ENCODE measurements at places on chromosomes 5 and 9.

- DNase-seq: no peak
Measured at GRCh38 chr5:56761151-56761885, 54.0 kb upstream of the MAP3K1 start.

GRCh38 chr9:96089452-96090085, 212.4 kb downstream of the HSD17B3 start:
- no peak for DNase-seq

- DNase-seq: no peak
Measured at GRCh38 chr5:179909224-179909623, 1.5 kb upstream of the TBC1D9B start.

GRCh38 chr5:168753691-168754254, 174.6 kb upstream of the PANK3 start:
- DNase-seq: no peak

DNA sequence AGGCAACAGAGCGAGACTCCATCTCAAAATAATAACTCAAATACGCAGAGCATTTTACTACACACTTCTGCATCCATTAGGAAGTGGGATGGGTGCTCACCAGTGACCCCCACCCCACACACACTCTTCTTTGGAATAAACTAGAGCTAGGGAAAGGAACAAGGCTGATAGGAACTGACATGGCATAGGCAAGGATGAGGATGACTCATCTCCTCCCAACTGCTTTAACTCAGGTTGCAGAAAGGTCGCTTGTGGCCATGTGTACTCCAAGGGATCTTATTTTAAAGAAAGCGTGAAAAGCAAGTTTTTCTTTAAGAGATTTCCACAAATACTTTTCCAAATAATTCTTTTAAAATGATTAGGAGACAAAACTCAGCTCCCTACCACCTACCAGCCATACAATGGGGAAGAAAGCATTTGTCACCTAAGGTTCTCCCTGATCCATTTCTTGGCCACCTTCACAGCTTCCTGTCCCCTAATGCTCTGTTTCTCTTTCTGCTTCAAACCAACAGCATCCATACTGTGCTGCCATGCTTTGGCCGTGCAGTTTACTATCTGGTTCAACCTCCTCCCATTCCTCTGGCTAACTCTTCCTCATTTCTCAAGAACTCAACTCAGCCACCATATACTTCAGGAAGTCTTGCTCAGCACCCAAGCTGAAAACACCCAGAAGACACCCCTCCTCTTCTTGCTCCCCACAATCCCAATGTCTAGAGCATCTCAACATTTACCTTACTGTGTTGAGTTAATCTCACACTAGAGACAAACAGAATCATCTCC, 211.9 kb downstream of the ACTL7B start:
- DNase-seq: no peak

DNA sequence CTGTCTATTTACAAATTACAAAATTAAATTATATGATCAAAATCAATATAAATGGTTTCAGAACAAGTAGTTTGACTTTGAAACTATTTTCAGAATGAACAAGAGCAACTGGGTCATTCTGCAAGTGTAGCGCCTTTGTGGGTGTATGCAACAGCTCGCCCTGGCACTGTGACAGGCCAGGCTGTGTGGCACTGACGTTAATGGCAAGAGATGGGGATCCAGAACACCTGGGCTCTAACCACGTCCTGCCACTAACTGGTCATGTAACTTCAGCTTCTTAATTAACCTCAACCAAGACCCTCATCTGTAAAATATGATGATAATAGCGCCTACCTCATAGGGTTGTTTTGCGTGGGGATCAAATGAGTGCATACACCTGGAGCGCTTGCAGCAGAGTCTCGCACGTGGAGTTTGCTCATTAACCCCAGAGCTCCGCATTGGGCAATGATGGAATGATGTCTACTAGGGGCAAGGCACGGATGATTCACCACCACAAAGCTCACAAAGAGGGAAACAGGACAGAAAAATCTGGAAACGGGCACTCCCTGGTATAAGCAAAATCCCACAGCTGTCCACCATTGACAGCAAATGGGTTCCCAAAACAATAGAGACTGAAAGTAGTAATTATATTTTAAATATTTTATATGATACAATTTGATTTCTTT, 639.4 kb downstream of the SEMA5A start:
- DNase-seq: no peak

GRCh38 chr9:137913132-137913531, 35.5 kb downstream of the CACNA1B start:
- DNase-seq: no peak

DNA sequence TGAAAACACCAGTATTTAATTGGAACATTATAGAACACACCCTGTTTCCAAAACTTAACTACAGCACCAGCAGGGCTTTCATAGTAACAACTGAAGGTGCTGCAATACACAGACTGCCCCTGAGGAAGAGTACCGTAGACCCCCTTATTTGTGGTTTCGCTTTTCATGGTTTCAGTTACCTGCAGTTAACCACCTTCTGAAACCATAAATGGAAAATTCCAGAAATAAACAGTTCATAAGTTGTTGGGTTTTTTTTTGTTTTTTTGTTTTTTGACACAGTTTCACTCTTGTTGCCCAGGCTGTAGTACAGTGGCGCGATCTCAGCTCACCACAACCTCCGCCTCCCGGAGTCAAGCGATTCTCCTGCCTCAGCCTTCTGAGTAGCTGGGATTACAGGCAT, 9.5 kb upstream of the GLDC start:
- no peak for DNase-seq

DNA sequence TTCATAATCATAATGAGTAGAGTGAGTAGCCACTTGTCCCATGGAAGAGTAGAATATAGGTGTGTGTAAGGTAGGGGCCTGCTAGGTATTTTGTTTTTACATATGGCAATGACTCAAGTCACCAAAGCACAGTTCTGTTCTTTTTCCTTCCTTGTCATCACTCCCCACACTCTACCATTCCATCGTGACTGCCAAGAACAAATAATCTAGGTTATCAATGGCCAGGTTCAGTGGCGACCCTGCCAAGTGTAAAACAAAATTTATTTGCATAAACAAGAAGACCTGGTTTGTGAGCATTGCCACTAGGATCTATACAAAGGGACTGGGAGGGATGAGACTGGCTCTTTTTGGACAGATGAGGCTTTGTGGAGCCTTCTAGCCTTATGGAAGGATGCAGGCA, 55.2 kb upstream of the RANBP3L start:
- DNase-seq: no peak

DNA sequence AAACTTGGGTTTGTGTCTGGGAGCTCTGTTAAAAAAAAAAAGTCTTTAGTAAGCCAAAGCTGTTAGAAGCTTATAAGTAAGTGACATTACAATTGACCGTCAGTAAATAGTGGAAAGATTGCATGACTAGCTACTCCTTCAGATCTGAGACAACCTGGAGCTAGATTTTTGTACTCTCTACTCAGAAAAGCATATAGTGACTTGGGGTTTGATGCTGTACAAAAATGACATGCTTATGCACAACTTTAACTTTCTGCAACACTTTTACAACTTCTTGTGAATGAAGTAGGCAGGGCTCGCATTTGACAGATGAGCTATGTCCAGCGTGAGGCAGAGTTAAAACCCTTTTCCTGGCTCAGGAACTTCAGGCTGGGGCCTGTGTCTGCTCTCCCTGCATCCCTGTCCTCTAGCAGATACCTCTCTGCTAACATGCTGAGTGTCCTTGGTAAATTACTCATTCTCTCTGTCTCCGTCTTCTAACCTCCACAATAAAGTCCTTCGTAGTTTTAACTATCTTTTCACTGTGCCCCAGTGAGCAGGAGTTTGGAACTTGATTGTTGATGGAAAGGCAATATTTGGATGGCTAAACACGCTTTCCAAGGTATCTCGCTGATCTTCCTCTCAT, 471 bp upstream of the GHR start:
- DNase-seq: no peak

DNA sequence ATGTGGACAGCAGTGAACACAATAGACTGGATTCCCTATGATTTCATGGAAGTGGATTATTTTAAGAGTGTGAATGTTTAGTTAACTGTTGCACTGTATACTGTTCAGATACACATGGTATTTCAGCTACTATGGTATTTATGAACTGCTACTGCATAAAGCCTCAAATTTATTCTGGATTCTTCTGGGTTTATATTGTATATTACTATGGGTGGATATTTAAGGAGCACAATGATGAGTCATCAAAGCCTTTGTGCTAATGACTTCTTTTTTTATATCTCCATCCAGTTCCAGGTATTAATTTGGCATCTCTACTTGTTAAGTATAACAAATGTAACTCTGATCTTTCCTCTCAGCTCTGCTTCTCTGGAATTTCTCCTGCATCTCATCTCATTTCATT, 6.8 kb downstream of the KDM4C start:
- no peak for DNase-seq

DNA sequence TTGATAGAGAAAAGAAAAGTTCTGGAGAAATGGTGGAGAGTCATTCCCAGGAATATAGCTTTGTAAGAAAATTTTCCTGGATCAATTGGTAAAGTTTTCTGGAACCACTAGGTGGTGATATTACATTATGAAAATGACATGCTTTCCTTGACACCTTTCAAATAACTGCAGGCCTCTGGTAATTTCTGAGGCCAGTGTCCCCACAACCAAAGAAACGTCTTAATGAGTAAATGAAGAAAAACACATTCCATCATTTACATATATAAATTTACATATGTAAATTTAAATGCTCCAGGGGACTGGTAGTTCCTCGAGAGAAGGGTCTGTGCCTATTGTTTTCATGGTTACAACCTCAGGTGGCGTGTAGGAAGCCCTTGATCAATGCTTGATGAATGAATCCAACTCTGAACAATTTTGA, 17.2 kb upstream of the RGS3 start:
- no peak for DNase-seq

DNA sequence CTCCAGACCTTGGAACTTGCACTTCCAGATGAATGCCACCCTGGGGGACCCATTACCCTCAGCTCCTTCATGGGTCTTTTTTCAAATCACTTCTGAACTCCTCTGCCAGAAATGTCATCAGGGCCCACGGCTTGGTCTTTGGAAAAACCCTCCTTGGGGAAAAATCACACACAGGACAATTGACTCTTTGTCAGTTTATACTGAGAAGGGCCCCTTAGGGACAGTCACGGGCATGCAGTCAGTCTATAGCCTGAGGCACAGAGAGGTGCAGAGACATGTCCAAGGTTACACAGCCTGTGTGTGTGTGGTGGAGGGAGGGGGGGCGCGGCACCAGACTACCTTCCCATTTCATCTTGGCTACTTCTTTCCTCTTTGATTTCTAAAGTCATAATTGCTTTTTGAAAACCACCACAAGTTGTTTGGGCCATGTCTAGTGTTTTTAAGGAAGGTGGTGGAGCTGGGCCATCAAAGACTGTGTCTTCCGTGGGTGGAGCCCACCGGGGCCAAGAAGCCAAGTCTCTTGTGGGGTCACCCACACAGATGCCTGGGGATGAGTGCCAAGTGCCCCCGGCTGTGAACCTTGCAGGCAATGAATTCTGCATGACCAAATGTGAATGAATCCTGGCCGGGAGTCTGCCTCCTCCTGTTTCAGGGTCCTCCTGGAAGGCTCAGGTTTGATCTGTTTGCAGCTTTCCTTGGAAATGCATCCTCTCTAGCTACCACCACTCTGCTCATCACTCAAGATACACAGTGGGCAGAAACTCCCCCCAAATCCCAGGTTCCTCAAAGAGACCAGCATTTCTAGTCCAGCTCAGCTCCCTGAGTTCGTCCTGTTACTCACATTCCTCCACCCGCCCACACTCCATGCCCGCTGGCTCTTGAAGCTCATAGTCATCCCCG, 200.1 kb upstream of the TBC1D2 start:
- no peak for DNase-seq

DNA sequence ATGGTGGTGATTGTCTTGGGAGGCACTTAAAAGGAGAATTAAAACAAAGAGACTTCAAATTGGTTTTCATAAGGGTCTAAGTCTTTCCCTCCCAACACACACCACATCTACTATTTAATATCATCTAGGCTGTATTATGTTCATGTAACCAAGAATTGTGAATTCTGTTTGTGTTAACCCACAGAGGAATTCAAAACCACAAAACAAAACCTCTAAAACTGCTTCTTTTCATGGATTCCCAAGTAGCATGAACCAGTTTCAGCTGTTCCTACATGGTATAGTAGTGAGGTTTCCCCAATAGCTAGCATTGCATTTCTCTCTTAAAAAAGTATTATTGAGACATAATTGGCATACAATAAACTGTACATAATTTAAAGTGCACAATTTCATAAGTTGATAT, 283.8 kb downstream of the CD180 start:
- DNase-seq: no peak

GRCh38 chr9:137972988-137973470, 95.4 kb downstream of the CACNA1B start:
- no peak for DNase-seq

DNA sequence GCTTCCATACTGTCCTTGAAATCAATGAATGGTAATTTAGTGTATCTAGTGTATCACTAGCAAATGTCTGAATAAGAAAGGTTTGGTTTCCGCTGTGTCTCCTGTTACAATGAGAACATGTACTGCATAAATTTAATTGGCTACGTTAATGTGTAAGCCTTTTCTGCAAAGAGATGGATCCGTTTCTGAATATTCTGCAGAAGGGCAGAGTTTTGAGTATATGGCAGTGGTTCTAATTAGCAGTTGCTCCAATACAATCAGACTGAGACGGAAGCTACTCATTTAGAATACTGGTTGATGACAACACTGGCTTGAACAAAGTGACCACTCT, 555 bp upstream of the PCDHGC4 start:
- DNase-seq: no peak

GRCh38 chr9:121267689-121268597, at the start of gene GSN:
Gene GSN (plus strand): TSS chr9:121268162. CDS start chr9:121301972, 33,810 bp downstream.
- DNase-seq: peak; percentile 28

Data from stimulated activated CD8-positive, alpha-beta memory T cell treated with anti-CD3 and anti-CD28 coated beads, Interleukin-4, amount 100 ng/mL, for 1 hour (primary cell).